ENCODE measurements at places on chromosomes 1 and 21. TPM values are rescaled to one million over a fixed set of nuclear protein-coding genes. Genes with fewer than 3 reads are reported as not detected.

DNA sequence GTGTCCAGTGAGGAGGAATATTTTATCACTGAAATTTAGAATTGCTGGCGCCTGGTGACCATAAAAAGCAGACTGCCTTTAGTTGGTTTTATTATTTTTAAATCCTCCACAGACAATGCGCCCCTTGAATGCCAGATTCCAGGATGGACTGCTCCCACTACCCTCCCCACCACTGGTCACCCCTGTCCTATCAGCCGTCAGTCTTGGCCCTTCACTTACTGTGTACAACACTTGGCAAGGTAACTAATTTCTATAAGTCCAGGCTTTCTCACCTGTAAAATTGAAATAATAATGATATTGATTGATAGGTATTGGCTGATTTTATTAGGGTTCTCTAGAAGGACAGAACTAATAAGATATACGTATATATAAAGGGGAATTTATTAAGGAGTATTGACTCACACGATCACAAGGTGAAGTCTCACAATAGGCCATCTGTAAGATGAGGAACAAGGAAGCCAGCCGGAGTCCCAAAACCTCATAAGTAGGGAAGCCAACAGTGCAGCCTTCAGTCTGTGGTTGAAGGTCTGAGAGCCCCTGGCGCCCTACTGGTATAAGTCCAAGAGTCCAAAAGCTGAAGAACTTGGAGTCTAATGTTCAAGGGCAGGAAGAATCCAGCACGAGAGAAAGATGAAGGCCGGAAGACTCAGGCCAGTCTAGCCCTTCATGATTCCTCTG is 17.8 kb downstream of the RHEX start:
- DNase-seq, result no peak

DNA sequence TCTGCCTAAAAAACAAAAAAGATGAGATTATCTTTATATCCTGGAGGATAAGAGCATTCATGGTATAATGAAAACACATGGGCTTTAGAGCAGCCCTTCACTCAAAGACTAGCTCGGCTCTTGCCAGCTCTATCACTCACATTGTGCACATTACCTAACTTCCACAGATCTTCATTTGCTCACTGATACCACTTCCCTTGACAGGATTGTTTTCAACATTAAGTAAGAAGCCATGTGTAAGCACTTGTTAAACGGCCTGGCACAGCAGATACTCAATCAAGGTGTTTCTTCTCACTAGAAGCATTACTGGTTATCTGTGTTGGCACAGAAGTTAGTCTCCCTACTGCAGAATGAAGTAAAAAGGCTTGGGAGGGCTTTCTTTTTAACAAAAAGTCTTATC is 18.7 kb downstream of the LPGAT1 start:
- DNase-seq, result no peak

DNA sequence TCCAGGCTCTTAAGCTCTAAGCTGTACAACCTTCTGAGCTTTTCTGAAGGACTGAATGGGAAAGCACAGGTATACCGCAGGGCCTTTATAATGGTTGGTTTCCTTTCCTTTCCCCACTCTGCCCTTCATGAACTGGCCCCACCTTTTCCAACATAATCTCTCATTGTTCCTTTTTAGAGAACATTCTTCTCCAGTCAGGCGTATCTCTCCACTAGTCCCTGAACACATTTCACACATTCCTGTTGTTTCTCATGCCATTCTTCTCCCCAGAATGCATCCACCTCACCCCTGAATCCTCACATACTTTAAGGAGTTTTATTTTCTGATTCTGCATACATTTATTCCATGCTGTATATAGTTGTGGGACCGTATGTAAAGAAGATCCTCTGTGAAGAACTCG is 41.3 kb downstream of the PGM1 start:
- DNase-seq, result no peak

GRCh38 chr1:4322881-4323280 is 331.5 kb upstream of the AJAP1 start:
- no peak for DNase-seq

DNA sequence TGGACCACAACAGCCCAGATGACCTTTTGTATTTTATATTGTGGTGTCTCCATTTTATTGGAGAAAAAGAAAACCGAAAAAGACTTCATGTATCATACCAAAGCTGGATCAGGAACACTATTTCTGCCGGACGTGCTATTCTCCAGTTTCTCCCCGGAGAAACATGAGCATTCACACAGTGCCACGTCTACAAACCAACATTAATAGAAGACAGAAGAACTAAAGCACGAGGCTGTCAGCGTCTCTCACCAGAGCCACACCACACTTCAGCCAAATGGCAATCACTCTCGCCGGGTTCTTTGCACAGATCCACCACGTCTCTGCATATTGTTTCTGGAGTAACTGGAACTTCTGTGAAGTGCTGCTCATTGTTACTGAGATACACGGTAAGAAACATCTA is 24.8 kb downstream of the TP53BP2 start:
- no peak for DNase-seq

GRCh38 chr1:201888282-201889089 is at the start of gene SHISA4:
Gene SHISA4 (plus strand): TSS chr1:201888898. CDS start chr1:201888995, 97 bp downstream.
- DNase-seq, result peak; percentile 90

DNA sequence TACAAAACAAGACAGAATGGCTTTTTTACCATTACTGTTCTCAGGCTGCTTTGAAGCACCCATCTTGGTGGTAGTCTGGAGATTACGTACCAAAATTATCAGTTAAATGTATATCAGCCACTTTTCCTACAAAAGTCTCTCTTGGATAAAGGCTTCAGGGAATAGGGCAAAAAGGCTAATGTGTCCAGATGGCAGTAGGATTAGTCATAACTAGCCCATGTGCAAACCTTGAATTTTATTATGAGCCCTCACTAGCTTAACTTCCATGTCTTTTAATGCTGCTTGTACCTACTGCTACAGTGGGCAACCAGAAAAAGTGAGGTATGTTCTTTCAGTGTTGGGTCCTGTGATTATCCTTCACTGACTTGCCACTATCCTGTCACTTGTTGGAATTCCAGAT is 51.0 kb downstream of the PLPPR4 start:
- DNase-seq, result no peak

DNA sequence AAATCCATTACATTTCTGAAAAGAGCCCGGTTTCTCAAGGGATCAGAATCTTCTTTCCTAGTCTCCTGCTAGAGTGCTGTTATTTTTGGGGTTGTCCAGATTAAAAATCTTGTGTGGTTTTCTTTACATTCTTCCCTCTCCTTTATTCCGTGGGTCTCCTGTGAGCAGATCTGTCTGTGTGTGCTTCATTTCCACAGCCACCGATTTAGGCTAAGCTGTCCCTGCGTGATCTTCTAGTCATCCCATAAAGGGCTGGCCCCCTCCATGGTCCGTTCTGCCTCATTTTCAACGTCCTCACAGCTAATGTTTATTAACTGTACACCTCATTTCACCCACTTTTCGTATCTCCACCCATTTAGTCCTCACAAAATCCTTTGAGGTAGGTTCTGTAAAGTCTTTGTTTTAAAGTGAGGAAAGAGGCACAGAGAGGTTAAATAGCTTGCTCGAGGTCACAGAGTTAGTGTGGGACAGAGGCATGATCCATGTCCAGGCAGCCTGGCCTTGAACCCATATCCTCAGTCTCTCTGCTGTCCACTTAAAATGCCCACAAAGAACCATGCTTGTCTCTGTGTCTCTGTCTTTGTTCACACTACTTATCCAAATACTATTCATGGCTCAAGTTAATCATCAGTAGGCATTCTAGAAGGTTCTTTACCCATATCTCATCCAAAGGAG is 38.2 kb upstream of the KIF1B start:
- DNase-seq, result no peak

GRCh38 chr1:180498594-180498993 is 3.8 kb downstream of the ACBD6 start:
- DNase-seq, result no peak

GRCh38 chr1:90761156-90761555 is 44.1 kb upstream of the BARHL2 start:
- DNase-seq, result no peak

DNA sequence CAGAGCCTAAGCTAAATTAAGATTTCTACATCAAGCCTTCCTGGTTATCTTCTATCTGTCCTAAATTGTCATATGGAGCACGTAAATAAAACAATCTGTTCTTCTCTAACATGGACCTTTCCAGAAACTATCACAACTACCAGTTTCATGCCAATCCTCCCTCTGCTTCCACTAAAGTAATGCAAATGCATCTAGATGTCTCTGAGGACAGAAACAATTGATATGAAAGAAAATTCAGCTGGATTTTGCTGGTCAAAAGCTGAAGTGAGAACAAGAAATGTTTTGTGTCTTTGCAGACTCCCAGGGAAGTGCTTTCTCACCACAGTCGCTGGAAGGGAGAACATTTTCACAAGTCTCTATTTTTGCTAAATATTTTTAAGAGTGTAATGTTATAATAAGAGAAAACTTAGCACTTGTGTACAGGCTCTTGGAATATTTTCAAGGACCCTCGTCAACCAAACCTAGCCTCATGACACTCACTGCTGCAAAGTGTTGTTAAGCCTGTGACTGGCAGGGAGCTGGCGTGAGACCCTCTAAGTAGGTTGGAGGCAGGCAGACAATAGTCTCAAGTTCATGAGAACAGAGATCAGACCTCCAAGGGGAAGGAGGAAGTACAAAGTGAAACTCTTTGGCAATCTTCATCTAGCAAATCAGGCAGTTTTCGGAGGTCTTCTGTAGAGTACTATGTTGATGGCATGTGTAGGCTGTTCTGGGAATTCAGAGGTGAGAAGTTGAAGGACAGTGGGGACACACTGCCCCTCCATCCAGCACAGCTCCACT is 38.8 kb downstream of the DNASE2B start:
- DNase-seq, result no peak

GRCh38 chr21:44374601-44375280 is 21.3 kb downstream of the TRPM2 start:
- peak; percentile 13 for DNase-seq

- no peak for DNase-seq
These were observed 39.6 kb downstream of the RERE start for GRCh38 chr1:8777867-8778266.

DNA sequence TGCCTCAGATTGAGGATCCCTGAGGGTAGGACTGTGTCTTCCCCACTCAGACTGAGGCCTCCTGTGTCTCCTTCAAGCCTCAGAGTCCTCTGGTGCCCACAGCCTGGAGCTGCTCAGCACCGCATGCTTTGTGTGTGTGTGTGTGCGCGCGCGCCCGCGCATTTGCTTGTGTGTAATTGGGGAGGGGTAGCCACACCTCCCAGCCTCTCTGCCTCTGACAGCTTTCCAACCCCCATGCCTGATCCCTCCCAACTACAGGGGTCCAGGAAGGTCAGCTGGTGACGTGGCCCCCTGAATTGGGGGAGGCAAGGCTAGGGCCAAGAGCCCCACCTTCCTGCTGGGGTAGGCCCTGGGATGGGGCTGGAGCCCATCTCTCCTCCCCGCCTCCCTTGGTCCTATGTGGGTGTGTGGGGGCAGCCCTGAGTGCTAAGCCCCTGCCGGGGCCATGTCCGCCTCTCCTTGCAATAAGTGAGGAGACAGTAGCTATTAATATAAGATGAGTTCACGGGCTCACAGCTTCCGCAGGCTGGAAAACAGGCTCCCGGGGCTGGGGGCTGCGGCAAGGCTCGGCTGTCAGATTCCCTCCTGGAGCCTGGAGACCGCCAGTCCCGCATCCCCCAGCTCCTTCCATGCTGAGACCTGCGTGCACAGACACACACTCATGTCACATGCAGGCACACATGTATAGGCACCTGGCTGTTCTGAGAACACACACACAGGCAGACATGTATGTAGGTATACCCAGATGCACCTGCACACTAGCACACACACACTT is 7.0 kb downstream of the GPR3 start:
- no peak for DNase-seq

- no peak for DNase-seq
These were observed 480 bp downstream of the DPYD start for GRCh38 chr1:97920276-97920831.

GRCh38 chr21:45254460-45254930 is 33.2 kb downstream of the POFUT2 start:
- DNase-seq, result no peak

- DNase-seq, result no peak
These were observed 83.6 kb upstream of the SLC44A3 start for GRCh38 chr1:94736549-94736948.

DNA sequence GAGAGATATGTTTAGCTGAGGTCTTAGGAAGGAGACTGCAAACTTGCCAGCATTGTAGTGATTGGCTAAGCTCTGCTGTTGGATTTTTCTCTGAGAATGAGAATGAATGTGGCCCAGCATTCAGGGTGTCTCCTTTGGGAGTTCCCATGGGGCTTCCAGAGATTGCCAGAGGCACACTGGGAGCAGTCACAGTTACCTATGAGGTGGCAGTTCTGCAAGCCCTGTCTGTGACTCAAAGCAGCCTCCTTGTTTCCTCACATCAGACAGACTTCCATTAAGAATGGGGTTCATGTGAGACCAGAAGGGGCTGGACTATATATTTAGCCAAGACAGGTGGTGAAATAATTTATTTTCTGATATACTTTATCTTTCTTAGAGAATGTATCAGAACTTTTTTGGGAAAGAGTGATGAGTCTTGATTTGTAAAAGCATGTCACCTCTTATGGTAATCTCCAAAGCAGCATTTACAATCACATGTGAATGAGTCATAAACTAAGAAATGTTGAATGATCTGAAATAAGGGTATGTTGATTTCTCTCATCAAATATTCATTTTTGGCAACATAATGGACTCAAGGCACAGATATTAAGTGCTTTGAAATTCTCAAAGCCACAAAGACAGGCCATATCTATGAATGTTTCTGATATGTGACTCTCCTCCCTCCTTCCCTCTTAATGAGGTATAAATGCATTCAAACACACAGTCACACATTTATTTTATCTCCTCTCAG is 9.5 kb upstream of the SLC19A2 start:
- no peak for DNase-seq

GRCh38 chr1:58975888-58976287 is 192.0 kb upstream of the JUN start:
- DNase-seq, result no peak

GRCh38 chr1:26582053-26582835 is 52.7 kb downstream of the RPS6KA1 start:
- no peak for DNase-seq

DNA sequence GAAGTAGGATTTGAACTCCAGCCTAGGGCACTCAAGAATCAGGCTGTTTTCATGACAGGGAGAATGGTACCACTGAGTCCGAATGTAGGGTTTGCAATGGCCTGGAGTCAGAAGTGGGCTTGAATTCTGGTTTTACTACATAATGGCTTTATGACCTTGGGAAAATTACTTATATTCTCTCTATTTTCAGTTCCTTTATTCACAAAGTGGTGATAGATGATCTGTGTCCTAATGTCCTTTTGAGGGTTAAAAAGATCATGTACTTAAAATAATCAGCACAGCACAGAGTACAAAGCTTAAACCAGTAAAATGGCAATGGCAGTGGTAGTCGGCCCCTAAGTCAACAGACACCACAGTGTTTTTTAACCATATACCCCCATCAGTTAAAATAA is 63.7 kb upstream of the HOOK1 start:
- no peak for DNase-seq

TMIGD3 gene
- total RNA-seq, result 4.0 TPM

IGFN1 gene
- total RNA-seq, result 0.12 TPM

CA14 gene
- total RNA-seq, result not detected

C1orf87 gene
- total RNA-seq, result 0.51 TPM

ACOT7 gene
- total RNA-seq, result 12.5 TPM

AGO4 gene
- total RNA-seq, result 39.9 TPM

ITGB2 gene
- 110 TPM for total RNA-seq

LCE1E gene
- not detected for total RNA-seq

PPIAL4G gene
- total RNA-seq, result 0.13 TPM

DAB1 gene
- 1.2 TPM for total RNA-seq

LAD1 gene
- total RNA-seq, result 0.71 TPM

ERRFI1 gene
- total RNA-seq, result 258 TPM

IFNAR2 gene
- 45.1 TPM for total RNA-seq
